ENCODE measurements at places on chromosomes 16 and 17.

- DNase-seq = no peak
These were observed 29.5 kb downstream of the MBTD1 start for GRCh38 chr17:51230306-51230705.

GRCh38 chr17:9236286-9237052 lies 215.2 kb downstream of the NTN1 start:
- no peak for DNase-seq

DNA sequence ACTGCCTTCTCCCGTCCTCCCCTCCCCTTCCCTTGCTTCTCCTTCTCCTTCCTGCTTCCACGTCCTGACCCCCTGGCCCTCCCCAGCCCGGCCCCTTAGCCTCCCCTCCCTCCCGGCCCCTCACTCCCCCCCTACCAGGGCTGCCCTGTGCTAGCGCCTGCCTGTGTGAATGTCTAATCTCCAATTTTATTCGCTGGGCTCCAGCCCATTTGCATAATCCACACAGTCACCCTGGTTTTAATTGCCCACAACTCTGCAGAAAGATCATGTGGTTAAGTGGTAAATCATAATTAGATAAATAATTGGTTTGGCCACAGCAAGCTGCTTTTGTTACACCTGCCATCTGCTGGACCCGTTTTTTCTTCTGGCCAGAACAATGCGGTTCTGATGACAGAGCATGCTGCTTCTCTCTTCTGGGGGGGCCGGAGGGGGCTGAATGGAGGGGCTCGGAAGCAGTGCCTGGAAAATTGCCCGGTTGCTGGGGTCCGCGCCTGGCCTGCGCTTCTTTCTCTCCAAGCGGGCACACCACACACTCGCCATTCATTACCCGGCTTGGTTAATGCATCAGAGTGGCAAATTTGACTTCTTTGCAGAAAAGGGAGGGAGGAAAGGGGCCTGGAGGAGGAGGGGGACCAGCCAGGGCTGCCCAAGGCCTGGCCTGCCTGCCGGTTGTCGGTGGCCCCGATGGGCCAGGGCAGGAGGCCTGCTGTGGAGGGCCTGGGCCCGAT lies 19.5 kb upstream of the GSE1 start:
- no peak for DNase-seq

GRCh38 chr17:67246653-67247415 lies 1.8 kb upstream of the HELZ start:
- no peak for DNase-seq

GRCh38 chr17:55490376-55490775 lies 20.9 kb downstream of the SMIM36 start:
- no peak for DNase-seq
